ENCODE measurements at places on chromosomes 2 and 18.

DNA sequence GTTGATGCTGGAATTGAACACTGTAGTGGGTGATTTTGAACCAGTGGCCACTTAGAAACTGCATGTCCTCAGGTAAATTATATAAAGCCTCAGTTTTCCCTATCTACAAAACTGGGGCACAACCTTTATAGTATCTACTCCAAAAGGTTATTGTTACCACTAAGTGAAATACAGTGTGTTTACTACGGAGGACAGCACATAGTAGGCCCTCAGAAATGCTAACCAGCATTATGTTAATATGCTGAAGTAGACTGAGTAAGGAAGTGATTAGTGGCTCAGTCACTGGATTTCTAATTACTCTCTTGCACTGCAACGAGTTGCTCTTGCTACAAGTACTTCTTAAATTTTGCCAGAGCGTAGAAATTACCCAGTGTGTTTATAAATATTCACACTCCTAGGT, 139.5 kb downstream of the HAUS1 start:
- no peak overlapping the region for H3K4me3 ChIP-seq
- H3K27me3 ChIP-seq, result no peaks in the 10 kb centered on the region
- peaks cover 3% of the 10 kb centered on the region for H3K36me3 ChIP-seq

DNA sequence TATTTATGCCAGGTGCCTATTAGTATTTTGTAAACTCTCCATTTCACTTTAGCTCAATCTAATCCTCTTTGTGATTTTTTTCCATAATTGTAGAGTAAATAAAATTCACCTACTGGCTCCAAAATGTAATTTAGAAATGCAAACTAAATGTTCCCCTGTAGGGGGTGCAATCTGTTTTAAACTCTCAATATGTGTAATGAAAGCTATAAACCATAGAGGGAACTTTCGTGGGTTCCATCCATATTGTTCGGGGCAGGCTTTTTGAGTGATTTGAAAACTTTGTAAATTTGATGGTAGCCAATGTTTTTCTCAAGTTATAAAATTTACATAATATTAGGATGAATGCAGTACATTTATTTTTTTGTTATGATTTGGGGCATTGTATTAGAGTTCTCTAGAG, 49.4 kb downstream of the TSPYL6 start:
- H3K4me1 ChIP-seq, result peaks cover 17% of the 10 kb centered on the region
- no peak overlapping the region for H3K27ac ChIP-seq
- H3K4me3 ChIP-seq, result no peak overlapping the region
- H3K27me3 ChIP-seq, result no peaks in the 10 kb centered on the region

GRCh38 chr2:6626401-6627012, 239.2 kb downstream of the CMPK2 start:
- no peaks in the 10 kb centered on the region for H3K27me3 ChIP-seq
- no peak overlapping the region for H3K4me3 ChIP-seq
- DNase-seq, result no peak
- no peaks in the 10 kb centered on the region for H3K36me3 ChIP-seq
- no peaks in the 10 kb centered on the region for H3K4me1 ChIP-seq

DNA sequence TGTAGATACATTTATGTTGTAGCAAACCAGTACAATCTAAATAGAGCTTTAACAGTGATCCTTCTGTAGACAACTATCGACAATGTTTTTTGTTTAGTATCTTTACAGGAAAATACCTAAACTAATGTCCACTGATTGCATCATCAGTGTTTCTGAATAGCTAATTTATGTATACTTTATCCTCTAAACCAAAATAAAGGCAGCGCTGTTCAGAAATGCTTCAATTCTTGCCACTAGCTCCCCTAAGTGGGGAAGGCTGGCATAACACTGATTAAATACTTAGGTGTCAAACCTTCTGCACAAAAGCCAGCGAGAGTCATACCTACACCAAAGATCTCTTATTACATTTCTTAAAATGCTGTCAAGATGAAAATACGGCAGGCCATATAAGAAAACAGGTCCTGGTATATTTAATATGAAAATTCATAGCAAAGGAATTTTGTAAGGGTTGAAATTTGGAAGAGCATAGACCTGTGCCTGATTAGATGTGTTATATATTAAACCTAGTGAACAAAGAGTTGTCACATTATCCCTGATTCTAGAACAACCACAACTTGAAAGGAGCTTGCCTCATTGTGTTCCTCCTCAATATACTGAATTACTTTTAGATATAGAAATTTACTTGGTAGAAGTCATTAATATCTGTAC, 1693.4 kb upstream of the SLC39A10 start:
- DNase-seq, result no peak
- no peak overlapping the region for H3K27ac ChIP-seq
- no peaks in the 10 kb centered on the region for H3K27me3 ChIP-seq
- H3K4me1 ChIP-seq, result no peaks in the 10 kb centered on the region
- no peak overlapping the region for H3K4me3 ChIP-seq

GRCh38 chr2:102367331-102367971, 11.9 kb downstream of the IL18R1 start:
- no peak overlapping the region for H3K27ac ChIP-seq
- no peaks in the 10 kb centered on the region for H3K36me3 ChIP-seq
- no peaks in the 10 kb centered on the region for H3K4me1 ChIP-seq

DNA sequence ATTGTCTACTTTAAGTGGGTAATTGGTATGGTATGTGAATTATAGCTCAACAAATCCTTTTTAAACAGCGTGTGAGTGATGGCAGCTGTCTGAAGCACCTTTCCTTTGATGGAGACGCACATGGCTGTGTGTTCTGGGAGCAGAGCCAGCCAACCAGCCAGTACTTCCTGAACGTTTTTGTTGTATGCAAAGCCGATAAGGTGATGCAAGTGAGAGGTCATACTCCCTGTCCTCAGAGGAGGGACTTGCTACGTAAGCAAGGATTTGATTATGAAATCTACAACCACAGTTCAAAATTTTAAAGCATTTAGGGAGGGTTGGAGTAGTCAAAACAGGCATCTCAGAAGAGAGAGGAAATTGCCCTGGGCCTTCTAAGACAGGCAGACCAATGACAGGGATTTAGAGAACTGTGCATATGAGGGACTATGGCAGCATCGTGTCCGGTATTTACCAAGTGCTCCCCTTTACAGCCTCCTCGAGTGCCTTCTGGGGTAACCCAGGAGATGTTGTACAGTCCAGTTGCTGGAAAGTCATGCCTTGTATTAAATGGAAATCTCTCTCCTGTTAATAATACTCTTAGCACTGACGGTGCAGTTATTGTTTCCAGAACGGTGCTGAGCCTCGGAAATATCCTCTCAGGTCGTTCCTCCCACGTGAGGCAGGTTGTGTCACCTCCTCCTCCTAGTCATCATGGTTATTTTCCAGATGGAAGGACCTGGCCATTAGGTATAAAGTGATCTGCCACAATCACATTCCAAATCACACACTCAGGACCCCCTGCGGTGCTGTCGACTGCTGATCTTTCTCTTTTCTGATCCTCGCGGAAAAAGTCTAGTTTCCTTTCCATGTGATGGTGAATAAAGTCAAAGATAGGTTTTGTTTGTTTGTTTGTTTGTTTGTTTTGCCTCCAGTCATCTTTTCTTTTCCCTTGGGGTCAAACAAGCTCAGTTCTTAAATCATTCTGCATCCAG, 28.4 kb downstream of the ARHGEF4 start:
- H3K36me3 ChIP-seq, result no peaks in the 10 kb centered on the region
- DNase-seq, result no peak
- no peak overlapping the region for H3K4me3 ChIP-seq
- no peaks in the 10 kb centered on the region for H3K4me1 ChIP-seq
- H3K27me3 ChIP-seq, result no peaks in the 10 kb centered on the region

DNA sequence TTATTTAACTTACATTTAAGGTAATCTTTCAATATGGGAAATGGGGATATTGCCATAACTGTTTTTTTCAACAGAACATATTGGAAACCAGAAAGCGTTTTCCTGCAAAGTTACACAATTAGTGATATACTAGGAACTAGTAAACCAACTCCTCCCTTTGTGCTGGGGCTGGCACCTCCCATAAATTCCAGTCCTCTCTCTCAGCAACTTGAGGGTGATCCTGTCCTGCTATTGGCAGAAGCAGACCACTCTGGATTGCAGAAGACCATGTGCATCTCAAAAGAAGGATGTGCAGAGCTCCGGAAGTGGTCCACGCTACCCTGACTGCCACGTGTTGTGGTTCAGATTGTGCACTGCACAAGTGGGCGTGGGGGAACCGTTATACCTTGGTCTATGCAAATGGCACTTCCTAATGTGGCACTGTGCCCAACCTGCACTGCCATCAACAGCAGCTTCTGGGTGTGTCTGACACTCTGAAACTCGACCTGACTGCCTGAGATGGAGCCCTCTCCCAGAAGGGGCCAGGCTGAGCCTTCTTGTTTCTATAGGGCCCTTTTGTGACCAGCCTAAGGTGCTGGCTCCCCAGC, 219.2 kb downstream of the ZNF516 start:
- no peaks in the 10 kb centered on the region for H3K36me3 ChIP-seq
- no peak for DNase-seq
- no peak overlapping the region for H3K27ac ChIP-seq
- no peak overlapping the region for H3K4me3 ChIP-seq
- no peaks in the 10 kb centered on the region for H3K27me3 ChIP-seq
- H3K4me1 ChIP-seq, result no peaks in the 10 kb centered on the region

- DNase-seq, result no peak
- no peak overlapping the region for H3K27ac ChIP-seq
- H3K4me3 ChIP-seq, result no peak overlapping the region
Observed at GRCh38 chr2:164846276-164846675, 4.7 kb upstream of the COBLL1 start.

DNA sequence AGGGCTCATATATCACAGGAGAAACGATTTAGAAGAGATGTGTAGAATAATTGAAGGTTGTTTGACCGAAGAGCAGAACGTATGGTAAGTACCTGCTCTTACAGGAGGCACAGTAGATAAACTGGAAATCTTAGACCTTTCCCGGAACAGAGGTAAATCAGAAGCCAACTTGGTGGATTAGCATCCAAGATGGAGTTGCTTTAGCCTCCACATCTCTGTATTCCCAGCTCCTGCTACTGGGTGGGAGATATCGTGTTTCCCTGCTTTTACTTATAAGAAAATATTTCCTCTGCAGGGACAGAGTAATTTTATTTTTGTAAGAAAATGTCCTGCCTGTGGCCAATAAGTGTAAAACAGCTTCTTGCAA, 164.5 kb downstream of the SLC39A10 start:
- no peak overlapping the region for H3K27ac ChIP-seq
- H3K4me3 ChIP-seq, result no peak overlapping the region
- H3K27me3 ChIP-seq, result no peaks in the 10 kb centered on the region
- no peak for DNase-seq
- H3K36me3 ChIP-seq, result no peaks in the 10 kb centered on the region
- H3K4me1 ChIP-seq, result no peaks in the 10 kb centered on the region
